ENCODE measurements at places on chromosomes 3 and 15. TPM values are rescaled to one million over a fixed set of nuclear protein-coding genes. Genes with fewer than 3 reads are reported as not detected.

DNA sequence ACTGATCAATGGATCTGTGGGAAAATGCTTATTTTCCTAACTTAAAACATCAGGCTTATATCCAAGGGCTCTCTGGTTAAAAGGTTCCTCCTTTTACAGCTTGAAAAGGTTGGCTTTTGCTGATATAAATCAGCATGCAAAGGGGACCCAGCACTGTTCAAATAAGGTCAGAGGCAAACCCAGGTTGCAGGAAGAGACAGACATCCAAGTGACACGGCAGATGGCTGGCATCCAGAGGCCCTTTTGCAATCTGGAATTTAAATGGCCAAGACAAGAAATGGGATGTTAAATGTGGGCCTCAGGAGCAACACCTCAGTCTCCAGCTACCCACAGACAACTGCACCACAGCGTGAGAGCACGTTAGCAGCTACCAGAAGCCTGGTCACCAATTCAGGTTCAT is 6.3 kb downstream of the SH3BP5 start:
- H3K27me3 ChIP-seq = no peaks in the 10 kb centered on the region
- peak overlapping the region; percentile 17 for H3K4me3 ChIP-seq
- peaks cover 41% of the 10 kb centered on the region for H3K4me1 ChIP-seq
- peak overlapping the region; percentile 92 for H3K27ac ChIP-seq

DNA sequence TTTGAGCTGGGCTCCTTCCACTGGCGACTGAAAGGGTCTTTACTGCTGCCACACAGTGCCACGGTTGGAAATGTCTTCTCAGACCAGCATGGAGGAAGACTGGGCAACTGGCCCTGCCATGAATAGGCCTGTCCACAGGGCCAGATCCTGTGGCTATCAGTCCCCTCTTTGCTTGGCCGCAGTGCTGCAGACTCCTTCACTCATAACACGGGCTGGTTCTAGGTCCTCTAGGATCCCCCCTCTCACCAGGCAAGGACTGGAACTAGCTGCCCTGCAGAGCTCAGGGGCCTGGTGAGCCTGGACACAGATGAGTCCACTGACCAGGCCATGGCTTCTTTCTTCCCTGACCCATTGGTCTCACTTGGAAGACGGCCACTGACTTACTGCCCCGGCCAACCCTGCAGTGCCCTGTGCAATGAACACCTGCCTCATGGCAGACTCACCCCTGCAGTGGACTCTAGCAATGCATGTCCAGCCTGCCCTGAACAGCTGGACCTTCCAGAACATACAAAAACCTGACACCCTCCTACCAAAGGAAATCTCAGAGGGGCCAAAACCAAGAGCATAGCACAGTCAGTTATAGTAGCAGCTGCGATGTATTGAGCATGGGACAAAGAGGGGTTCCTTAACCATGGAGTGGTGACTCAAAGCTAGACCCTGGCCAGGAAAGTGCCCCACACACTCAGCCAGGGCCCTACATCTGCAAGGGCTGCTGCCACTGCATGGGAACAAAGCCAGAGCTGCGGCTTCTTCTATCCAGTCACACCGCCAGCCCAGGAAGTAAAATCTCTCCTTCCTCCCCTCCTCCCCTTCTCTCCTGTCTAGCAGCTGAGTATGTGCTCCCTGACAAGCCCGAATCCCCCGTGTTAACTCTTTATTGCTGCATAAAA is 72.1 kb upstream of the ITGA11 start:
- no peaks in the 10 kb centered on the region for H3K4me1 ChIP-seq
- H3K27me3 ChIP-seq = no peaks in the 10 kb centered on the region
- H3K27ac ChIP-seq = no peak overlapping the region
- no peaks in the 10 kb centered on the region for H3K36me3 ChIP-seq
- DNase-seq = no peak
- H3K4me3 ChIP-seq = peak overlapping the region; percentile 13

DNA sequence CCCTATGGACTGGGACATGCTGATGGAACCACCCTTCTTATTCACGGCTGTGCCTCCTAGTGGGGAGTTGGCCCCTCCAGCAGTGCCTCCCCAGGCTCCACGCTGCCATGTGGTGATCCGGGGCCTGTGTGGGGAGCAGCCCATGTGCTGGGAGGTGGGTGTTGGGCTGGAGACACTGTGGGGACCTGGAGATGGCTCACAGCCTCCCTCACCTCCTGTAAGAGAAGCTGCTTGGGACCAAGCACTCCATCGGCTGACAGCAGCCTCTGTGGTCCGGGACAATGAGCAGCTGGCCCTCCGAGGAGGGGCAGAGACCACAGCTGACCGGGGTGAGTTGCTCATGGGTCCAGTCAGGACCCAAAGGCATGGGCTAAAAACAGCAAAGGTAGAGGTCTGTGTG is 9.1 kb downstream of the ALG3 start:
- no peaks in the 10 kb centered on the region for H3K27me3 ChIP-seq
- DNase-seq = no peak
- H3K27ac ChIP-seq = no peak overlapping the region
- no peak overlapping the region for H3K4me3 ChIP-seq

GRCh38 chr3:103372031-103372430 is 937.2 kb downstream of the ZPLD1 start:
- H3K27me3 ChIP-seq = no peaks in the 10 kb centered on the region
- no peak overlapping the region for H3K4me3 ChIP-seq
- H3K4me1 ChIP-seq = no peaks in the 10 kb centered on the region

UPK1B gene
- not detected for total RNA-seq

GMPS gene
- 37.6 TPM for total RNA-seq

PLA2G4D gene
- total RNA-seq = not detected

APBA2 gene
- 6.9 TPM for total RNA-seq
